ENCODE measurements at places on chromosomes 3 and 15. TPM values are rescaled to one million over a fixed set of nuclear protein-coding genes. Genes with fewer than 3 reads are reported as not detected.

DNA sequence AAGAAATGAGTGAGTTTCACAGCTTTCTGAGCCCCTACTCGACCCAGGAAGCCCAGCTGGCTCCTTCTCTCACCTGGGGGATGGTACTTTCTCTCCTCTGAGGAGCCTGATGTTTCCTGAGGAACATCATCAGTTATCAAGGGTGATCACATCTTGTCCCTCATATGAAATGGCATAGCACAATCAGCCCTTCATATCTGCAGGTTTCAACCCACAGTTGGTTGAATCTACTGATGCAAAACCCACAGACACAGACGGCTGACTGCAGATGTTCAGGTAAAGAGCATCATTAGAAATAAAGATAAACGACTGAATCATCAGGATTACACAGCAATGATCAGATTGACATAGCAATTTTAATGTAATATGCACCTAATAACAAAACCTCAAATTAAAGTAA is 93.6 kb upstream of the OSTN start:
- no peak for DNase-seq

DNA sequence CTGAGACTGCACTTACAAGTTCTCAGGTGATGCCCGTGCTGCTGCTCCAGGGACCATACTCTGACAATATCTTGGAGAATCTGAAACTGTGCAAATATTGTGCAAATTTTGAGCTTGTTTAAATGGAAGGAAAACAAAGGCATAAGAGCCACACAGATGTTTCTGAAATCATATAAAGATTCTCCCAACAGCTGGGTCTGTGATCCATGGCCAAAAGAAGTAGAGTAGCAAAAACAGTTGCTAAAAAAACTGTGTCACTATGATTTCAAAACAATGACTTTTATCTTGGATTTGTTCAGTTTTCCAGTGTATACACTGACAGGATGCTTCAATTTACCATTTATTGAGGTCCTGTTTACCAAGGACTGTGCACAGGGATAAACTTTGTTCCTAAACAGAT is 25.3 kb downstream of the NPTN start:
- DNase-seq, result peak; percentile 52

- DNase-seq, result no peak
Measured at GRCh38 chr3:14758297-14758696, 60.5 kb upstream of the FGD5 start.

The ZMYND10 gene
- 16.0 TPM for polyA plus RNA-seq

GRCh38 chr3:196688349-196688748 is 23.7 kb downstream of the CEP19 start:
- no peak for DNase-seq

The ZNF619 gene
- polyA plus RNA-seq, result 7.1 TPM

The DPPA2 gene
- not detected for polyA plus RNA-seq

DNA sequence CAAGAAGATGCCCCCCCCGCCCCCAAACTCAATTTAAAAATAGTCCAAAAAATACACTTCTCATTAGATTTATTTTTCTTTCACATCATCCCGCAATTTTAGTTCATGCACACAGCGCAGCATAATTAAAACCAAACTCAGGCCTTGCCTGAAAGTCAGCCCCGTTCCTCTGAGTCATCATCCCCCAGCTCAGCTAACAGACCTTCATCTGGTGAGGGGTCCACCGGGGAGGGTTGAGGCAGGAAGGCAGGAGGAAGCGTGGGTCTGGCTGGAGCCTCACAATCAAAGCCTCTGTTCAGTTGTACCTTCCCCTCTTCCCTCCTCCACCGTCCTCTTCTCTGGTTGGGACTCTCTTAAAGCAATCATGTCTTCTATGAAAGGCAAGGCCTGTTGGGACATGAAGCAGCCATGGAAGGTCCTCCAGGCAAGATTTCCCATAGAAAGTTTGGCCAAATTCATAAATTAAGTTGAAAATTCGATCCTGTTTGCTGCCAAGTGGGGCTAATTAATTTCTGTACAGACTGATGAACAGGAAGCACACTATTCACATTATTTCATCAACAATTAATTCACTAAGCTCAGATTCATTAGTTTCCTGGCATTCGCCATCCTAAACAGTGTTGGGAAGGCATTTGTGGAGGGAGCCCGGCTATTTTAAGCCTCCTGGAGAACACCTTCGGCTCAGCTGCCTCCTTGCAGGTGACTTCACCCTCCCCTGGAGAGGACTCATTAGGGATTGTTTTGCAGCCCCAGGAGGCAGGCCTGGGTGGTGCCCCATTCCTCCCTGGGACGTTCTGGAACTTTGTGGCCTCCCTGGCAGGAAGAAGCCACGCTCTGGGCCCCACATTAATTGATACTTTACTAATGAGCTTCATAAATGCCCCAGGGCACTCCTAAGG is 72.3 kb upstream of the BNC1 start:
- DNase-seq, result no peak

The SPATA12 gene
- not detected for polyA plus RNA-seq

- DNase-seq, result no peak
Measured at GRCh38 chr3:122937745-122938144, 89.8 kb downstream of the SEMA5B start.

The SLC25A20 gene
- polyA plus RNA-seq, result 14.6 TPM

Data from right lung (tissue), 10 donors.